ENCODE measurements at places on chromosomes 1 and 21.

- no peak for DNase-seq
Measured at GRCh38 chr21:40947713-40948112, 100.8 kb upstream of the DSCAM start.

GRCh38 chr1:223133306-223133823 lies 9.7 kb downstream of the TLR5 start:
- DNase-seq: no peak

- DNase-seq: no peak
Measured at GRCh38 chr1:41382480-41383090, 21.4 kb downstream of the FOXO6 start.

DNA sequence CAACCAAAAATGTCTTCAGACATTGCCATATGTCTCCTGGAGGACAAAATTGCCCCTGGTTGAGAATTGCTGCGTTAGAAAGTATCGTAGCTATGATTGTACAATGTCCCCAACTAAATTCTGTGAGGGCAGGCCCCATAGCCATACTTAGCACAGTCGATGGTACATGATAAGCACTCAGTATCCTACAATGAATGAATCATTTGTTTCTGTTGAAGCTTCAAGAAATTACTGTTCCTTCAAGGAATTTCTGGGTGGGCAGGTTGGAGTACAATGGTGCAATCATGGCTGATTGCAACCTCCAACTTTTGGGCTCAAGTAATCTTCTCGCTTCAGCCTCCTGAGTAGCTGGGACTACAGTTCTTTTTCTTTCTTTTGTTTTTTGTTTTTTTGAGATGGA lies 4.7 kb downstream of the CAP1 start:
- no peak for DNase-seq

DNA sequence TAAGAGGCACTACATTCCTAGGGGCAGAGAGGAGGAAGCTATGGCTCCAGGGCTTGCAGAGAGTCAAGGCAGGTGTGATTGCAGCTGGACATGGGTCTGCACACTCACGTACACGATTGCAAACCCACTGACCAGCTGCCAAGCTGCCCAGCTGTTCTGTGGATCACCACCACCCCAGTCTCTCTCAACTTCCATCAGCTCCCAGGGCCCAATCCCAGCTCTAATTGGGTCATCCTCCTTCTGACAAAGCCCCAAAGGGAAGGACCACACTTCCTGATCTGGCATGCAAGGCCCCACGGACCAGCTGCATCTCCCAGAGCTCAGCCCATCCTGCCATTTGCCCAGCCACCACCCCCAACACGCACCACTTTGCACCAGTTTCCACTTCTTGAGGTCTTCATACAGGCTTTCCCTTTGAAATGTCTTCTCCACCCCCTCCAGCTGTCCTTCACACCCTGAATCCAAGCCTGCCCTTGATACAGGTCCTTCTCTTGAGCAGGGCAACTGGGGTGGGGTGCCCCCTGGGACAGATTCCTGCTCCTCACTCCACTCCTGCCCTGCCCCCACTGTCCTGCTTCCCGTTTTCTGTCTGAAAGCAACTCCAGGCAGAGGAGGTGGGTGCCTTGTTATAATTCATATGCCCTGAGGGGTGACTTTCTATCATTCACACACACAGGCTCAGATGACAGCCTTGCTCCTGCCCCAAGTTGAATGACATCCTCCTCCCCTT lies 179.4 kb upstream of the EDN2 start:
- no peak for DNase-seq

DNA sequence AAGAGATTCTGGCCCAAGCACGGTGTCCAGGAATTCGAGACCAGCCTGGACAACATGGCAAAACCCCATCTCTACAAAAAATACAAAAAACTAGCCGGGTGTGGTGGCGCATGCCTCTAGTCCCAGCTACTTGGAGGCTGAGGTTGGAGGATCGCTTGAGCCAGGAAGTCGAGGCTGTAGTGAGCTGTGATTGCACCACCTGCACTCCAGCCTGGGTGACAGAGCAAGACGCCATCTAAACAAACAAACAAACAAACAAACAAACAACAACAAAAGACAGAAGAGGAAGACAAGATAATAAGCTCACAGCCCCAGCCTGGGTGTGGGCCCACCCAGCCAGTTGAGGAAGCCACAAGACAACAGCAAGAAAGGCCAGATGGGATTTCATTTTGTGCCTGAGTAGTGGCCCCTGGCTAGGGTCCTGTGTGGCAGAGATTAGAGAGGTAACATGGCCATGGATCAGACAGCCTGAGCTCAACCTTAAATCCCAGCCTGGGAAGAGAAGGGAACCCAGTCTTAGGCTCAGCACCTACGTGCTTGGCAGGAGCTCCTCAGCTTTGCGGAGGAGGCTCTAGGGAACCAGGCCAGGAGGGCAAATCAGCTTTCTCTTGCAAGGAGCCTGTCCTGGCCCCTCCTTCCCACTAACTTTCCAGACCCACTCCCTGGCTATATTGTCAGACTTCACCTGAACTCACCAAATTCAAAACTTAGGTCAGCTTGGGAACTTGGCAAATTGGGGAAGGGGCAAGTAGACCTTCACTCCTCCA lies 4.9 kb upstream of the BEST4 start:
- DNase-seq: no peak

- DNase-seq: no peak
Measured at GRCh38 chr1:49102752-49103151, 326.1 kb upstream of the BEND5 start.

DNA sequence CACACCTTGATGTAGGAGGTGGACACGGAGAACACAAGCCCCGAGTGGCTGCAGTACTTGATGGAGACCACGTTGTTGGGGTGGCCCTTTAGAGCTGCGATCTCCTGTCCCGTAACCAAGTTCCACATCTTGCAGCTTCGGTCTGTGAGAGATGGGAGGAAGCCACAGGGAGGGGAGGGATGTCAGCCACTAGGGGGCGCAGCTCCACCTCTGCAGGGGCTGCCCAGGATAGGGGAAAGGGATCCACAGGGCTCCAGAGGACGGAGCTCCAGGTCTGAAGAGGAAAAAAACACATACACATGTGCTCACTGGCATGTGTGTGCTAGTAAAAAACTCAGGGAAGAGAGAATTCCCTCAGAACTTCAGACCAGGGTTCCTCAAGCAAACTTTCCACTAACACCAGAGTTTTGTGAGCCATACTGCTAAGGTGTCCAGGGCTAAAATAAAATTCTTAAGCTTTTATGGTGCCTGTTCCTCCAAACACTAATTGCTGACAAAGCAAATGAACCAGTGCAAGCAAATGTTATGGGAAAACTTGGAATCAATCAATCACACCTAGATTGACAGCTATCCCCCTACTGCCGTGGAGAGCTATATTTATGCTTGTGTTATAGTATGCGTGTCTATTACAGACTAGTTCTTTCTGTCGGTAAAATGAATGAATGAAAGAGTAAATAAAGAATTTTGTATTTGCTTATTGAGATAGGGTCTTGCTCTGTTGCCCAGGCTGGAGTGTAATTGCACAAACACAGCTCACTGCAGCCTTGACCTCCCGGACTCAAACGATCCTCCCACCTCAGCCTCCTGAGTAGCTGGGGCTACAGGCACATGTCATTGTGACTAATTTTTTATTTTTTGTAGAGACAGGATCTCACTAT lies 43.7 kb downstream of the KIF21B start:
- DNase-seq: peak; percentile 8

DNA sequence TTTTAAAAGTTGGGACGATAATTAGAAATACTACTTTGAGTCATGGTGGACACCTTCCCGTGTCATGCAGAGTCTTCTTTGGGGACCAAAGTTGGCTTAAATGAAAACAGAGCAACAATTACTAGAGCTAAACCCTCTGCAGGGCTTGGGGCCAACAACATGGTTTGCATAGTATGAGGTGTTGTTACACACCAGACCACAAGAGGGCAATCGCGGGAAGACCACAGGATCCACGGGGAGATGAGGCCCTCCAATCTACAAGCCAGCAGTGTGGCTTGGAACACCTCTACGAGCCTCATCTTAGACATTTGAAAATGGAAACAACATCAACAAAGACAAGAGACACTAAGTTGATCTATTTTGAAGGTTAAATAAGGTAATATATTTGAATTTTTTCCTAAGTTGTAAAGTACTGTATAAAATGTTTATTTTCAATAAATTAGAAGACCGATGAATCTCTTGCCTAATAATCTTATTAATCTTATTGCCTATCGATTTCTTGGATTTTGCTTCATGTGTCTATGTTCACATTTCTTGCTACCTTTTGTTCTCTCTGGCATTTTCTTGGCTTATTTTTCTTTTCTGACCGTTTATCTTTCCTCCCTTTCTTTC lies 8.2 kb upstream of the SMCP start:
- peak; percentile 54 for DNase-seq

DNA sequence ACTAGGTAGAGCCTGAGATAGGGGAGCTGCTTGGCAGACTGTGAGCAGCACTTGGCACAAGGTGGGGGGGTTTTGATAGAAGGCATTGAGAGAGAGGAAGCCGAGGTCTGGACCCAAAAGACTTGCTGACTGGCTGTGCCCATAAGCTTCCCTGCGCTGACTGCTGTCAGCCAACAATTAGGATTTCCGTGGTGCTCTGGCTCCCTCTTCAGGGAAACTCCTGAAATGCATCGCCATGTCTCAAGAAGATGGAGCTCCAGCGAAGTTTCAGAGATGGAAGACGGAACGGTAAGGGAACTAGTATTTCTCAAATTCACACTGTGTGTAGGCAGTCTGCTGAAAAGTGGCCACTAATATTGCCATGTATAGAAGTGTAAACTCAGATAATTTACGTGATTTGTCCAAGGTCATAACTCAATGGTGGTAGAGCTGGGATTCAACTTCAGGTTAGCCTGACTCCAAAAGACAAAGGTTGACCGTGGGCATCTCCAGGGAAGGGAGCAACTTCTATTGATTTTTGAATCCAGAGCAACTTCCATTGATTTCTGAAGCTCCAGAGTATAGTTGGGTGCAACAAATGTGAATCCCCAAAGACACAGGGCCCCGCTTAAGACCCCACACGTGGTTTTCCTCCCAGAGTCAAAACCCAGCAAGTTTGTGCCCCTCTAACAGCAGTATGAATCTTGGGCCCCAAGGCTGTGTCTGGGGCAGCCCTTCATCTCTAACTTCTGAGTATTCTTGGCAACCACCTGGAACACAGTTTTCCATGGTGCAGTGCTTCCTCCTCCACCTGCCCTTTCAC lies 44.5 kb upstream of the CRNN start:
- DNase-seq: peak; percentile 28

GRCh38 chr1:7657287-7658016 lies 113.6 kb upstream of the VAMP3 start:
- no peak for DNase-seq

DNA sequence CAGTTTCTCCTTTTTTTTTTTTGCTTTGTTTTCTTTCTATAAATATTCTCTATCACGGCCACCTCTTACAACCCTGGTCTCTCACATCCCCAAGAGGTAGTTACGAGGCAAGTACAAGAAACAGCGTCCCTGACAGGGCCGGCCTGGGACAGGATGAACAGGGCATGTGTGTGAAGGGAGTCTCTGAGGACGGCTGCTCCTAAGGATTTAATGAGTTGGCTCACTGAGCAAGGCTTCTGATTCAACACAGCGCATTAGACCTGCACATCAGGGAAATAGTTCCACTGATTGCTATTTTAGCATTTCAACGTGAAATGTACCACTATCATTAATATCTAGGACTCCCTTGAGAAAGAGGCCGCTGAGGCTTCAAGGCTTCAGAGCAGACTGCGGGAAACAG lies 54.0 kb downstream of the NTPCR start:
- DNase-seq: no peak

DNA sequence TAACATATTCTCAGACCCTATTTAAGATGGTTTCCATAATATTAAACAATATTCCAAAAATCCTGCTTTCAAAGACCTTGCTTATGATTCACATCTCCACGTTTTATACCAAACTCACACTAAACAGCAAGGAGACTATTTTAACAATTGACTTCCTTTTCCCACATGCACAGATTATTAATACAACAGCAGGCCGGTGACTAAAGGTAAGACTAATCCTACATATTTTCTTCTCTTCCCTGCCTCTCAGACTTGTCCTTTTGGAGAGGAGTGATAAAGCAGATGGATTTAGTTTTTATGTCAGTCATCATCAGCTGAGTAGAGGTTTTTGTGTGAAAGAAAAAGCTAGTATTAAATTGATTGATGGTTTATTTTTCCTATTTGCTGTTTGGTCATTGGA lies 400.6 kb downstream of the NTNG1 start:
- DNase-seq: peak; percentile 29

- DNase-seq: no peak
Measured at GRCh38 chr1:236980673-236981072, 23.6 kb downstream of the MT1HL1 start.

DNA sequence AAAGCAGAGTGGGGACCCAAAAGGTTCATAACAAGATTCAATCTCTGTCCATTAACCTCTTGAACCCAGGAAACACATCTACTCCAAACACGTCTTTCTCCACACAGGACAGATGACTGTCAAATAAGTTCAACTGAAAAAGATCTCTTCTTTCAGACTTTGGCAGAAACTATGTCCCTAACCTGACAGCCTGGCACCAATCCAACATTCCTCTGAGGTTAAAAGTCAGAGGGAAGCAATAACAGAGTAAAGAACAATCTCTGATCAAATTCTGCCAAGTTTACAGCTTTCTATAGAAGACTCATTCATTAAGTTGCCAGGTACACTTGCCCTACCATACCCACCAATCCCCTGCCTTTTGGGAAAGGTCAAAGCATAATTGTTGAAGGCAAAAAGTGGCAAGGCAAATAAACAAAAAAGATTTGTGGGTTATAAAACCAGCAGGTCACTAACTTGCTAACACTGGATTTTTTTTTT lies 31.9 kb downstream of the OTUD7B start:
- DNase-seq: no peak

DNA sequence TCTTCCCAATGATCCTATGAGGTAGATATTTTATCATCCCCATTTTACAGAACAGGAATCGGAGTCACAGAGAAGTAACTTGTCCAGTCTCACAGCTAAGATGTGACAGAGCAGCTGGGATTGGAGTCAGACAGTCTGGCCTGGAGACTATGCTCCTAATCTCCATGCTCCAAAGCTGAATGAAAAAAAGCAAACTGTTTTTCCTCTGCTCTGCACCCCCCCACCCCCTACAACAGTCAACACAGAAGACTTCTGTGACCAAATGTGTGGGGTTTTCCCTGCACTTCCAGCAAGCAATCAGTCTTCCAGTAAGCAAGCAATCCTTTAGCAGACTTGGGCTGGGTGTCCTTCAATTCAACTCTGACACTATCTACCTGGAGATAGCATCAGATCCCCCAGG lies 33.2 kb downstream of the KIRREL1 start:
- DNase-seq: no peak
